Hematopoietic multipotent progenitor cell treated with erythropoietin and hydrocortisone succinate and interleukin-3 and kit ligand, for 6 days (in vitro differentiated cells): ENCODE measurements at places on chromosomes 7 and 10.
A peak's percentile ranks its signal among the peaks of the same experiment; 100 is the strongest.

- no peak for DNase-seq
Measured at GRCh38 chr10:14623931-14624330, 150.8 kb downstream of the FAM107B start.

DNA sequence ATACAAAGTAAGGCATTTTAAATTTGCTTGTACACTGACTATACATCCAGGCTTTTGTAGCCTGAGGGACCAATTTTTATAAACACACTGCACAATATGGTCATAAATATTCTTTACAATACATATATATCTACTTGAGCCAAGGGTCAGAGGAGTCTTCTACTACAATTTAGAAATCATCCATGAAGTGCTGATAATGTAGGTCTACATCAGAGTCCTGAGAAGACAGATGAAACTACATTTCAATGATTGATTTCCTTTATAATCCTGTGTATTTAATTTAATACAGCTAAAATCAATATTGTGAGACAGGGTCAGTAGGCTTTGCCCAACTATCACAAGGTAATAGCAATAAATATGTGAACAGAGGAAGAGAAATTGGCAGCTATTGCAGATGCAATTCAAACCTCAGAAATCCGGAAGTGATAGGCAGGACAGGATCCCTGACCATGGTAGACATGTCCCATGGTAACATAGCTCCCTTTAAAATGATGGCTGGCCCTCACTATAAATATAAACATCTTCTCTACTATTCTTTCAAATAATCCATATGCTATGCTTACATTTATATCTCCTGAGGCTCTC, 318.0 kb upstream of the POT1 start:
- no peak for DNase-seq

- no peak for DNase-seq
Measured at GRCh38 chr7:2307690-2308107, 6.5 kb downstream of the SNX8 start.

DNA sequence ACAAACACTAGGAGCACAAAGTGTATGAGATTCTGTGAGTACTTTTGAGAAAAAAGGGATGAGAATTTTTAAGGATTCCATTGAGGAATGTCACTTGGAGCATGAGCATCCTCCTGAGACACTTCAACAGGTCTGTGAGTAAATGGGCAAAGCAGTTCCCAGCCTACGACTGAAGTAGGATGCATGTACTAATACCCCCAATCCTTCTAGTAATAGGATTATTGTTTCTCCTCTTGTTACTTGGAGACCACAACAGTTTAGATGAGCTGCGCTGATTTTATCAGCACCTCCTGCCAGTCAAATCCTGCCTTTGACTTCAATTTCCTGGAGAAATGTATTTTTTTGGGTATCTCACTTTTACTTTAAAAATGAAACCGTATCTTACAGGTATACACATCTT, 820 bp downstream of the BBS9 start:
- peak; percentile 9 for DNase-seq

GRCh38 chr10:28558923-28559508, 26.1 kb downstream of the WAC start:
- no peak for DNase-seq

DNA sequence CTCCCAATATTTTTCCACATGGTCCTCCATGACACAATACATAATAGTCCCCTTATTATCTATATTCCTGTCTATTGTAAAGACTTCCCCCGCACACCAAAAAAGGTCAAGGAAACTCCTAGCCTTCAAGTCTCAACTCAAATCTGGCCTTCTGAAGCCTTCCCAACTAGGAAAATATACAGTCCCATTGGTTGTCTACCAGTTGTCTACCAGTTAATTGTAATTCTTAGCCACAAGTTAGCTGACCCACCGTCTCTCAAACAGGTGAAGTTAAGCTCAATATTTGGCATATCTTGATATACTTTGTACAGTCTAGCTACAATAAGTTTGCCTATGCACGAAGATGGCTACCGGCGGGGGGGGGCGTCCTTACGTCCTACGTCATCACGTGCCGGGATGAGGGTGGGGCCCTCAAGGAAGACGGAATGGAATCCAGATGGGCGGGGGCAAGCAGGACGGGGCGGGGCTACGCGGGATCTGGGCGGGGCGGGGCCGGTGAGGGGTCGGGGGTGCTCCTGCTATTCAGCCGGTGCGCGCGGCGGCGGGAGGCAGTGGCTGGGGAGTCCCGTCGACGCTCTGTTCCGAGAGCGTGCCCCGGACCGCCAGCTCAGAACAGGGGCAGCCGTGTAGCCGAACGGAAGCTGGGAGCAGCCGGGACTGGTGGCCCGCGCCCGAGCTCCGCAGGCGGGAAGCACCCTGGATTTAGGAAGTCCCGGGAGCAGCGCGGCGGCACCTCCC, at the start of gene AHR:
TSS of gene AHR (plus strand) at position 551 of the 738 bp plus-strand sequence. CDS start 613 bp downstream, outside the sequence.
- DNase-seq, result peak; percentile 95

- DNase-seq, result no peak
Measured at GRCh38 chr7:8152489-8153192, 109.3 kb downstream of the ICA1 start.

DNA sequence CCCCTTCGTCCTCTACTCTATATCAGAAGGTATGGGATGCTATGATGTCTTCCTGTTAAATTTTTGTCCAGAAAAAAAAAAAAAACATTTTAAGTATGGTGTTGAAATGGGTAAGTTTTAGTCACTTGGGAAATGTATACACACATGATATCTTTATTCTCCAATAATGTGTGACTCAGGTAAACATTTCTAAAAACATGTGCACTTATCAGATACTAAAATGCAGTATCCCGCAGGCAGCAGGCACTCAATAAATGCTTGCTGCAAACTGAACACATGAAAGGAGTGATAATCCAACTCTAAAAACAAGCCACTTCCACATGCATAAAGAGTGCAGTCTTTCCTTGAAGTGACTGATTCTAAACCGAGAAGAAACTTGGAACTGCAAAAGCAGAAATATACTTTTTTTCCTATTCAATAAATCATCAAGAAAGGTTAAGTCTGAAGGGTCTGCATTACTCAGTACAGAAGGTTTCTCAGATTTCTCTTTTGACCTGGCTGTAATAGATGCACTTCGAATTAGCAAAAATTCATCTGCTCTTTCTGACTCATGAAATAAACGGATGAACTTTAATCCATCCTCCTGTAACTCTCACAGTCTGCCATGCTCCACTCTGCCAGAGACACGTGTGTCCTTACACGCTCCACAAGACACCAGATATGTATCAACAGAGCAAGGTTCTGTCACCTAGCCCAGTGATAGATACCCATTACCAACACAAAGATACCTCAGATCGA, 84.0 kb downstream of the HIPK2 start:
- DNase-seq, result no peak

DNA sequence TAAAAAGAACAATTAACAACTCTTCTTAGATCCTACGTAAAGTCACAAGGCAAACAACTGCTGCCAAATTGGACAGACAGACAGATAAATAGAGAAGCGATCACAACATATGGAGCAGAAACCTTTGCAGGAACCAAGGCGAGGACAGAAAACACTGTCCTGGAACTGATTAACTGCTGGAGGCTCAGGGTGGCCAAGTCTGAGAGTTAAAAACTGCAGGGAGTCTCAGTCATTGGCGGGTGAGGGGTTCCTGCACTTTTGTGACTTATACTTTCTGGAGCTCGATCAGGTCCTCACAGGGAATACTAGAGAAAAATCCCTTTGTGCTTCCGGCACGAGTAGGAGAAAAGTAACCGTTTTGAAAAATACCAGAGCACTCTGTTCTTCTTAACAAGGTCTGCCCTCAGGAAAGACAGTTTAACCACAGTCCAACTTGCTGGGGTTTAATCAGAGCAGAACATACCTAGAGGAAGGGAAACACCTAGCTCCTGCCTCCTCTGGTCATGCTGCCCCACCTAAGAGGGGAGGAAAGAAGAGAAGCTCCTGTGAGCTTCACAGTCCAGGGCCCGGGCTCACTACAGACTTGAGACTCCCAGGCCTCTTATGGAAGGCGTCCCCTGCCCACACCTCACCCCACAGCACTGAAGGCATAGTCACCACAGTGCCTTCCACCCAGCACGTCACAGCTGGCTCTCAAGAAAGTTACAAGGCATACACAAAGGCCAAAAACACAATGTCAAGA, 74.9 kb downstream of the LARP4B start:
- peak; percentile 56 for DNase-seq

- peak; percentile 72 for DNase-seq
Measured at GRCh38 chr10:69318867-69319727, 40.8 kb downstream of the HK1 start.

DNA sequence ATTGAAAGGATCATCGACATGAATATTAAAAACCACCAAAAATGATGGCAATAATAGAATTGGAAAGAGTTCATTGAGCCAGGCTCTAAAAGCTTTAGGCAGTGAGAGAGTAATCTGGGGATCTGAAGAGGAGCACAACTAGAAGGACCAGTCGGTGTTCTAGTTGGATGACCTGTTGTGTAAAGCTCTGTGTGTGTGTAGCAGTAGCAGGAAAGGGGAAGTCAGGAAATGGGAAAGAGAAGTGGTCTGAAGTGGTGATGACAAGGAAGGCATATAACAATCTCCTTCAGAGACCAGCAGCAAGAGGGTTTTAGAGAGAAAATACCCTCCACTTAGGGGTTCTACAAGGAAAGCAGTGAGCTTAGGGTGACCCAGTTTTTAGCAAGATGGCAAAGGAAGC, 539.2 kb downstream of the HTR7 start:
- DNase-seq, result no peak

DNA sequence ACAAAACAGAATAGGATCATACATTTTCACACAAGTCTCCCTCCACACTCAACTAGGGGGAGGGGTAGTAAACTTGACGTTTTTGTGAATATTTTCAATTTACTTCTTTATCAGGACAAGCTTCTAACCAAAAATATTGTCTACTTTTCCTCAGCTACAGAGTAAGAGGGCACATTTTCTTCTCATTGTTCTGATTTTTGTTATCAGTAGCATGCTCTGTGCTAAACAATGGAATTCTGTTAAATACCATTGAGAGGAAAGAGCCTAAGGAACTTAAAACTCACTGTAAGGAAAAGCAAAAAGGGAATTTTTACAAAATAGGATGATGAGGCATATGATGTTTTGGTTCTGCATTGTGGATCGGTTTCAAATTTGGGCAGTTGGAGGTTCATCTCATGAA, 41.2 kb downstream of the ANLN start:
- no peak for DNase-seq

DNA sequence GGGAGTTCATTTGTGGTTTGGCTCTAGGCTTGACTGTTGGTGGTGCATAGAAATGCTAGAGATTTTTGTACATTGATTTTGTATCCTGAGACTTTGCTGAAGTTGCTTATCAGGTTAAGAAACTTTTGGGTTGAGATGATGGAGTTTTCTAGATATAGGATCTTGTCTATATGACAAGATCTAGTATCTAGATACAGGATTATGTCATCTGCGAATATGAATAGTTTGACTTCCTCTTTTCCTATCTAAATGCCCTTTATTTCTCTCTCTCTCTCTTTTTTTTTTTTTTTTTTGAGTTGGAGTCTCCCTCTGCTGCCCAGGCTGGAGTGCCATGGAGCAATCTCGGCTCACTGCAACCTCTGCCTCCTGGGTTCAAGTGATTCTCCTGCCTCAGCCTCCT, 62.9 kb downstream of the MGAM2 start:
- peak; percentile 52 for DNase-seq

GRCh38 chr10:8026349-8027259, 27.9 kb upstream of the GATA3 start:
- DNase-seq, result no peak

DNA sequence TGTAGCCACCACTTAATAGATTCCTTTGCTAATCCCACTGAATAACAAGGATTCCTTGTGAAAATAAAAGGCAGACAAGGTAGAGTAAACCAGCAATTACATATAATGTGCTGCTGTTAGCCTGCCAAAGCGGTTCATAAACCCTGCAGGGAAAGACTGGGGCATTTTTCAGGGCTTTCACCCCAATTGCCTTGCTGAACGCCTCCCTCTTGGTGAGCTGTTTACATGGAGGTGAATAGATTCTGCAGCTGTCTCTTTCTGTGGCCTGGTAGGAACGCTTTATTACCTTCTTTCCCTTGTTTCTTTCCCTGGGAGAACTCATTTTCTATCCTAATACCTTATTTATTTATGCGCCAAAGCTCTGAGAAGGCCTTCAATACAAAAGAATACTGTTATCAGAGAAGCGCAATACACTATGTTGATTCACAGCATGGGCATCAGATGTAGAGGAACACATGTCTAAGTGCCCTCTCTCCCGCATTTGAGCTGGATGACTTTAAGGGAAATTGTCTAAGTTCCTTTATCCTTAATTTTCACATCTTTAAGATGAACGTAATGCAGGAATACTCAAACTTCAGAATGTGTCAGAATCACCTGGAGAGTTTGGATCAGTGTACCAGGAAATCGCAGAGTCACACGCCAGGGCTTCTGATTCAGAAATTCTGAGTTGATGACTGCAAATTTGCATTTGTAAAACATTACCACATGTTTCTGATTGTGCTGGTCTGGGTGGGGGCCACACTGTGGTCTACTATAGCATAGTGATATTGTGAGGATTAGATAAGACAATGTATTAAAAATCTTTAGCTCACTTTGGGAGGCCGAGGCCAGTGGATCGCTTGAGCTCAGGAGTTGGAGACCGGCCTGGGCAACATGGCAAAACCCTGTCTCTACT, 1203.8 kb downstream of the SORCS3 start:
- DNase-seq, result no peak

- no peak for DNase-seq
Measured at GRCh38 chr10:82866424-82867020, 991.5 kb downstream of the NRG3 start.

DNA sequence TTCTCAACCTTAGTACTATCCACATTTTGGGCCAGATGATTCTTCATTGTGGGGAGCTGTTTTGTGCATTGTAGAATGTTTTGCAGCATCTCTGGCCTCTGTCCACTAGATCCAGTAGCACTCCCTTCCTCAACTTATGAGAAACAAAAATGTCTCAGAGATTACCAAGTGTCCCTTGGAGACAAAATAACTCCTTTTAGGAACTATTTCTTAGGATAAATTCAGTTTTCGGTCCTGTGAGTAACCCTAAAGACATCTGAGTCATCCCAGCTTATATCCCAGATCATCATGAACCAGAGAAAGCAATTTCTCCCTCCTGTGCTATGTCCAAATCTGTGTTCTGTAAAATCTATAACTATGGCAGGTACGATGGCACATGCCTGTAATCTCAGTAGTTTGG, 266.6 kb upstream of the PHYHIPL start:
- no peak for DNase-seq

DNA sequence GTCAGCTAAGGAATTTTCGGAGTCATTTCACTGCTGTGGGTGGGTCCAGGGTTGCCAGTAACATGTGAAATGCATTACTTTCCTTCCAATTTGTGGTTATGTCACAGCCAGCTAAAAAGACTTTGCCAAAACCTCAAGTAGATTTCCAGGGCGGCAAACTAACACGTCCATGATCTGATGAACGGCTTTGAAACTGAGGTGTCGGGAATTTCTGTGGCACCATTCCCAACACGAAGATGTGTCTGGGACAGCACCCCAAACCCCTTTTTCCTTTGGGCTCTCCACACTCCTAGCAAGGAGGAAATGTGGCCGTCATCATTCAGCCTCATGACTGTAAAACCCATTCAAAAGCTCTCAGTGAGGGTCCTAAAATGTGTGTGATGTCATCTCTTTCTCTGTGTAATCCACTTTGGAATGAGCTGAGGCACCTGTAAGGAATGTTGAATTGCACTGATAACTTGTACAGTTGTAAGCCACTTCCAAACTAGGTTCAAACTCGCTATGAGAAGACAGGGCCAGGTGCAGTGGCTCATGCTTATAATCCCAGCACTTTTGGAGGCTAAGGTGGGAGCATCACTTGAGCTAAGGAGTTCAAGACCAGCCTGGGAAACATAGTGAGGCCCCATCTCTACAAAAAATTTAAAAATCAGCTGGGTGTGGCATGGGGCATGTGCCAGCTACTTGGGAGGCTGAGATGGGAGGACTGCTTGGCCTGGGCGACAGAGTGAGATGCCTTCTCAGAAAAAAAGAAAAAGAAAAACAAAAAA, 146.1 kb upstream of the FRMD4A start:
- no peak for DNase-seq

- peak; percentile 64 for DNase-seq
Measured at GRCh38 chr7:107201795-107202450, 33.1 kb downstream of the HBP1 start.
